ENCODE measurements at places on chromosomes 2 and 18.

- DNase-seq: peak; percentile 38
Measured at GRCh38 chr2:179020156-179020750, 29.7 kb downstream of the CCDC141 start.

GRCh38 chr2:3641181-3641580 lies 16.8 kb upstream of the ALLC start:
- DNase-seq: no peak

- DNase-seq: no peak
Measured at GRCh38 chr2:20172273-20173055, 52.5 kb downstream of the SDC1 start.

DNA sequence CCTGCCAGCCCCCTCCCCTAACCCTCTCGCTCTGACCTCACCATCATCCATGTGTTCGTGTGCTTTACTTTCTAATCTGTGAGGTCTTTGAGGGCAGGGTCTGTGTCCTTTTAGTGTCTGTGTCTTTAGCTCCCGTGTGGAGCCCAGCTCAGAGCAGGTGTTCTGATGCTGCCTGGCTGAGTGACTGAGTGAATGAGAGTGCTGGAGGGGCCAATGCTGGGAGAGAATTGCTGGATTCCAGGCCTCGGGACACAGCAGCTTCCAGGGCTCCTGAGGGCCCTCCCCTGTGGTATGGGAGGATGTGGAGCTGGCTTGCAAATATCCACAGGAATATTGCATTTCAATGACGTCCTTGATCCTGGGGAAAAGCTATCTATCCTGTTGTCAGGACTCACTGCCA lies 160.6 kb downstream of the ANKRD30B start:
- DNase-seq: no peak

- peak; percentile 91 for DNase-seq
Measured at GRCh38 chr2:62195421-62196277, at the start of gene B3GNT2. TSS of gene B3GNT2 (plus strand) at chr2:62196115. CDS start at chr2:62222221, 26,106 bp downstream.

DNA sequence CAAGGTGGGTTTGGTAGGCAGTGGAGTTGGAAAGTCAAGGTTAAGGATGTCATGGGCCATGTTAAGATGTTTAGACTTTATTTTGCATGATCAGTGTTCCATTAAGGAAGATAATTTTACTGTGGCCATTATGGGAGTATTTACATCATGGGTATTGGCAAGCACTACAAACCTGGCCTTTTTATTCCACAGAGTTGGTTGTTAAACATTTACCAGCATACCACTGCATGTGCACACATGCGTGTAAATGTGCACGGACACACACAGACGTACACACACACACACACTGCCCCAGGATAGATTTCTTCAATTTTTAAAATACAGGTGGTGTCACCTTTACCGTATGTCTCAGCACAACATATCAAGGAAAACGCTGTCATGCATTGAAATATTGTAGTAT lies 51.4 kb upstream of the ITGA6 start:
- no peak for DNase-seq

- no peak for DNase-seq
Measured at GRCh38 chr2:85458601-85459563, 40.4 kb downstream of the SH2D6 start.

DNA sequence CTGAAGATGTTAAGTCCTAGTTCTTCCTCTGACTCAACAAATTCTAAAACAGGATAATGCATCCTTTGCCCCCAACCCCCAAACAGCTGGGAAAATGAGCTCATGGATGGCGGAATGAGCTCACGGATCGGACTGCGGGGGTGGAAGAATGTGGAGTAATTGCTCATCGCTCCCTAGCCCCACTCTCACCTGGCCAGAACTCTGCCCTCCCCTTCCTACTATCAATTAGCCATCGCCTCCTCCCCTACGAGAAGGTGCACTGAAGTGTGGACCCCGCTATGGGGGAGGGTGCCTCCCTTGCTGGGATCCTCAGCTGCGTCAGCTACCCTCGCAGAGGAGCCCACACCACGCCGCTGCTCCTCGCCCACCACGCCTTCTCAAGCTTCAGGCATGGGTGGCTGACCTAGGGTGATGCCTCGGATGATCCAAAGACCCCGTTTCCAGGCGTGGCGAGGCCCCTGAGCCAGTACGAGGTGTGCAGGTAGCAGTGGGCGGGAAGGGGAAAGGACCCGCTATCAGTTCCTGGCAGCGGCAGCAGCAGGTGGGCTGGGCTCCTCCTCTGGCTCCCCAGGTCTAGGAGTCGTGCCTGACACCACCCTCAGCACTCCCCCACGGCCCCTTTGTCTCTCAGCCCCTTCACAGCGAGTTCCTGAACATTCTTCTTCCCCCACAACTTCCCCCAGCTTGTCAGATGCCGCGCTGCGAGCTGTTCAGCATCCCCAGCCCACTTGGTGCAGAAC lies 82.1 kb upstream of the POMC start:
- DNase-seq: no peak

- DNase-seq: no peak
Measured at GRCh38 chr2:109117780-109118179, 11.2 kb upstream of the SH3RF3 start.

DNA sequence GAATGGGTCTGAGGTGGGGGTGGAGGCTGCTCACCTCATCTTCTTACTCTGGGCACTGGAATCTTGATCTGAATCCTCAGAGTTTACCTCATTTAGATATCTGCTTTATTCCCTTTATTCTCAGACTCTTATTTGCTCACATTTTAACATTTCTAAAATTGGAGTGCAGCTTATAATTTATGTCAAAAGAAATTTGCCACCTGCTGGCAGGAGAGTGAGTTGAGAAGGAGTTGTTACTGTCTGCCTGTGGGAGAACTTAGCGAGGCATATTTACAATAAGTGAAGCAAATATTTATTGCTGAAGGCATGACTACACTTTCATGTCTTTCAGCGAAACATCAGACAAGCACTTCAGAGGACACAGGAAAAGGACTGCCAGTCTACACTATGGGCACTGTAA lies 16.4 kb upstream of the KIAA2012 start:
- DNase-seq: peak; percentile 33

GRCh38 chr2:28653892-28654662 lies 97.6 kb upstream of the PPP1CB start:
- no peak for DNase-seq

All from NB4 (cell line).